ENCODE measurements at places on chromosomes 1 and 21.

- no peak for DNase-seq
Measured at GRCh38 chr1:30611741-30612309, 111.6 kb downstream of the MATN1 start.

DNA sequence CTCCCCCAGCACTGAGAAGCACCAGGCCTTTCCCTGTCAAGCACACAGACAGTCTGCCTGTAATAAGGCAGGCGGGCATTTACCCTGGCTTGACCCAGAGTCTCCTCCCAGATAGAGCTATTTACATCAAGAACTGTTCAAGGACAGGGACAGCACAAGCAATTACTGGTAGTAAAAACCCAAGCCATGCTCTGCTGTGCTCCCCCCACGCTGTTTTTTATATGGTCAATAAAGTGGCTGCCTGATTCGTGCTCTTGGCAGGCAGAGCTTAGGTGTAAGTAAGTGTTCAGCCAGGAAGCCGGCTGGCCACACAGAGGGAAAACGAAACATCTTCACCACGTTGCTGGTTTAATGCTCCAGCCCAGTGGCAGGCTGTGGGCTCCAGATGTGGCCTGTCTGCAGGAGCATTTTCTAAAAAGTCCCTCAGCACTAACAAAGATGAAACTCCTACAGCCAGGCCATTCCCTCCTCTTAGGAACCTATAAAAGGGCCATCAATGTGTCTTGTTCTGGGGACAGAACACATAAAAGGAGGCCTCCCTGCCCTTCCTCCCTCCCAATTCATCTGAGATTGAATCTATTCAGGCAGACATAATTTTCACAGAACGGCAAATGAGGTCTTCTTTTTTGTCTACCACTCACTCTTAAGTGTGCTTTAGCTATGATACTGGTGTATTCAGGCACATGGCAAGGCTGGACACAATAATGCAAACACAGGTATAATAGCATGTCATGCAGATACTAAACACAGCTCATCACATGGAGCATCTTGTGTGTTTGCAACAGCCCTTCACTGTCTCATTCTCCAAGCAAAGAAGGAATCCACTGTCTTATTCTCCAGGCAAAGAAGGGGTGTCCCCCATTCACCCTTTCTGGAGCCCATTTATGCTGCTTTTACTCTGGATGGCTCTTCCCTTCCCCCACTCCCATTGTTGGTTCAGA is 378.9 kb downstream of the HHAT start:
- DNase-seq, result no peak

DNA sequence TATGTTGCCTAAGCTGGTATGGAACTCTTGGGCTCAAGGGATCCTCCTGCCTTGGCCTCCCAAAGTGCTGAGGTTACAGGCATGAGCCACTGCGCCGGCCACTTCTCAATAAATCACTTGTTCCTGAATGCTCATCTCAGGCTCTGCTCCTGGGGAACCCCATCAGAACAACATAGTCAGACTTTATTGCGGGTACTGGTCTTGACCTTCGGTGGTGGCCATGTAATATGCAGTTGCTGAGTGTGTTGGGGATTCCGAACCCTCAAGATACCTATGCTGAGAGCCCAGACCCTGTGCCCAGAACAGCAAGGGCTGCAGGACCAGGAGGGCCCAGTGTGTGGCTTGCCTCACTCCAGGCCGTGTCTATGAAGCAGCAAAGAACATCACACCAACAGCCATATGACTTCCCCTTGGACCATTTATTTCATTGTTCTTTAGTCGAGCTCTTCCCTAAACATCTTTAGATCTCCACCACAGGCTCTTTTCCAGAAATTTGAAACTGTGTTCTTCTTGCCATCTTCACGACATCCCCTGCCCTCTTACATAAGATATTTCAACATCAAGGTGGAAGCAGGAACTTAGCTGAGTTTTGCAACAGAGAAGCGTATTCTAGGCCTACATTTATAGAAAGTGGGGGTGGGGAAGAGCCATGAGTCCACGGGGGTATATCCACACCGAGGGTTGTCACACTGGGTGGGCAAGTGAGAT is 12.7 kb upstream of the SDHB start:
- DNase-seq, result no peak

GRCh38 chr1:206863266-206863665 is 2.2 kb upstream of the IL20 start:
- no peak for DNase-seq

- DNase-seq, result no peak
Measured at GRCh38 chr1:200893411-200893901, 1.2 kb upstream of the INAVA start.

- DNase-seq, result no peak
Measured at GRCh38 chr1:1461721-1462317, 9.7 kb upstream of the ATAD3B start.

- DNase-seq, result no peak
Measured at GRCh38 chr1:2428490-2428889, 16.1 kb upstream of the PEX10 start.

- DNase-seq, result no peak
Measured at GRCh38 chr1:246166841-246167240, 340.2 kb downstream of the SMYD3 start.

GRCh38 chr1:119279456-119280381 is 88.9 kb upstream of the HAO2 start:
- DNase-seq, result no peak

GRCh38 chr1:245690946-245691541 is 536.3 kb downstream of the KIF26B start:
- DNase-seq, result no peak

- DNase-seq, result no peak
Measured at GRCh38 chr1:22609291-22609690, 27.1 kb upstream of the C1QA start.

All from GM06990 (cell line).